ENCODE measurements at places on chromosomes 5 and 9.
A peak's percentile ranks its signal among the peaks of the same experiment; 100 is the strongest.

- DNase-seq: no peak
Measured at GRCh38 chr5:58085800-58086199, 374.1 kb downstream of the PLK2 start.

GRCh38 chr5:160118349-160119141, 705 bp downstream of the PWWP2A start:
- DNase-seq: peak; percentile 35

GRCh38 chr5:14958188-14958587, 86.6 kb upstream of the ANKH start:
- DNase-seq: no peak

DNA sequence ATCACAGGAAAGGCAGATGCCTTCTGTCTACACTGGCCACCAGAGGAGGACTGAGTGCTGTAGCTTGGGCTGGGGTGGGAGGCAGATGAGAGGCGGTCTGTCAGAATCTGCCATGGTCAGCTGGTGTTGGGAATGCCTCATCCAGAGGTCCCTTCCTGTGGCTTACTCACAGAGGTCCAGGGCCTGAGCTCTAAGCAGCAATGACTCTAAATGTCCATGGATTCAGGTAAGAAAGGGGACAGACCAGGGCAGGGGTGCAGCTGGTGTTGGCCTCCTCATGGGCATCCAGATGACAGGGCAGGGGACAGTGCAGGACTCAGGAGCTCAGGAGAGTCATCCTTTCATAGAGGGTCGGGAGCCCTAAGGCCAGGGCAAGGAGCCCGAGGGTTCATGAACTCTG, 165.0 kb downstream of the ICE1 start:
- DNase-seq: no peak

GRCh38 chr9:9612755-9613154, 1000.0 kb downstream of the PTPRD start:
- DNase-seq: no peak

GRCh38 chr9:114121227-114122135, 22.4 kb upstream of the KIF12 start:
- DNase-seq: no peak

DNA sequence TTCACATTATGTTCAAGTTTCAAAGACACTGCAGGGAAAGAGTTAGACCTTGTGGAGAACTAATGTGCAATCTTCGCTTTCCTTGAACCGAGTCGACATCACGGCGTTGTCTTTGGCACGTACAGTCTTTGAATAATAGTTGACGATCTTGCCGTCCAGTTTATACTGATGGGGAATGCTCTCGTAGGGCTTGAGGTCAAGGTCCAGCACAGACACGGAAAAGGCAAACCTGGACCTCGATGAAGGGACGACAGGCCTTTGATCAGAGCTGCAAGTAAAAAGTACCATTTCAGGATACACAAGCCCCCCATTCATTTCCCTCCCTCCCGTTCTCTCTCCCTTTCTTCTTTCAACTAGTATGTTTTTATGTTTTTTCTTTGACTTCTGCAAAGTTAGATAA, 54.1 kb downstream of the IPPK start:
- DNase-seq: no peak

- no peak for DNase-seq
Measured at GRCh38 chr5:144369006-144369405, 198.3 kb downstream of the KCTD16 start.

Measured in activated T-cell treated with anti-CD3 and anti-CD28 coated beads for 24 hours (primary cell).